ENCODE measurements at places on chromosomes 4 and X. TPM values are rescaled to one million over a fixed set of nuclear protein-coding genes. Genes with fewer than 3 reads are reported as not detected.

SOX3 gene
- total RNA-seq, result not detected

SH3RF1 gene
- not detected for total RNA-seq

CHIC1 gene
- 3.7 TPM for total RNA-seq

LARP1B gene
- 29.5 TPM for total RNA-seq

SASH3 gene
- not detected for total RNA-seq

RASGEF1B gene
- total RNA-seq, result not detected

GPR78 gene
- not detected for total RNA-seq

CPEB2 gene
- total RNA-seq, result not detected

UGT2A1 gene
- not detected for total RNA-seq

ETNPPL gene
- not detected for total RNA-seq

STPG2 gene
- 0.12 TPM for total RNA-seq

- DNase-seq, result no peak
These were observed 61.7 kb downstream of the PPARGC1A start for GRCh38 chr4:23828020-23828715.

GRCh38 chrX:57899064-57899463 lies 11.2 kb downstream of the ZXDA start:
- no peak for DNase-seq

DNA sequence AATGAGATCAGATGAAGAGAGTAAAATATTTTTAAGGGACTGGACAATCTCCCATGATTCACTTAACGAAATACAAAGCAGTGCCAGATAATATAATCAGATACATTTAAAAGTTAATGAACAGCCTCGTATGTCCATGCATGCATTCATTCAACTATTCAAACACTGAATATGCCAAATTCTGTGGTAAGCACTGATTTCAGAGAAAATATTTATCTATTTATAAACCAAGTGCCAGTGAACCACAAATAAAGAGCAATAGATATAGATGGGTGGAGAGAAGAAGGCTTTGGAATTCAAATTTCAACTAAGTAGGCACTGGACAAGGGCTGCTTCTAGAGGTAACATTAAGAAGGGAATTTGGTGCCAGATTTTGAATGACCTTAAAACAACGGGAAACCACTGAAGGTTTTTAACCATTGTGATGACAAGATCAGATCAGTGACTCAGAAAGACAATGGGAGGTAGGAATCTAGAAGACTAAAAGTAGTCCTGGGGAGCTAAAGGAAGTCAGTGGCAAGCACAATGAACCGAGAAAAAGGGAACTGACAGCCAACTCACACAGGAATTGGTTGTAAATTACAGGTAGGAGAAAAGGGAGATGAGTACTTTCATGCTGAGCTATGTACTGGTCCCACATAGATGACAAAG lies 14.2 kb downstream of the ELOVL6 start:
- DNase-seq, result no peak

DNA sequence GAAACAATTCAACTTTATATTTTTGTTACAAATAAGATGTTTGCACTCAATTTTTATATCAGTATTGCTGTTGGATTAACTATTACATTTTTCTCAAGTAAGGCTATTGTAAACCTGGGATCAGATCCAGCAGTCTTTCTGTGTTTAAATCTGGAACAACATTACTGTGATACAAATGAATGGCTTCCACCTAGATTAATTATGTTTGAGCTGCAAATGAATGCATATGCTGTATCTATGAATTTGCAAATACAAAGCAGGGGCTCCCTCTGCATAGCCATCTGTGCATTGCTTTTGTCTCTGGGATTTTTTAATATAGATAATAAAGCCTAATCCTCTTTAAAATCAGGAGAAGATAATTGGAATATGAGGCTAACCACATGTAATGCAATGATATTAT lies 69.8 kb upstream of the NEIL3 start:
- no peak for DNase-seq

GRCh38 chr4:114698231-114698630 lies 99.6 kb downstream of the UGT8 start:
- no peak for DNase-seq

DNA sequence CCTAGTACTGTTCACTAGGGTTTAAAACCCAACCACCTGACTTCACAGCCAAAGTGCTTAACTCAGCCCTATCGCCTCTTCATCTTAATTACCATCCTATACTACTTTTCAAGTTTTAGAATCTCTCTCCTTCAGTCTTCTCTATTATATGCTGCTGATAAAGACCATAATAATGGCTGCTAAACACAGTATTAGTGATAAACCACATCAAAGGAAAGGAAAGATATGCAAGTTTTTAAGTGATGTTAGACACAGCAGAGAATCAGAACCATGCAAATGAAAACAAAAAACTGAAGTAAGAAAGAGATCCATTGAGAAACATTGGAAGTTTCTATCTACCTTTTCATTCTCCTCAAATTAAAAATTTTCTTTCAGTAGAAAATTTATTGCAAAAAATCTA lies 100.8 kb downstream of the REELD1 start:
- no peak for DNase-seq

DNA sequence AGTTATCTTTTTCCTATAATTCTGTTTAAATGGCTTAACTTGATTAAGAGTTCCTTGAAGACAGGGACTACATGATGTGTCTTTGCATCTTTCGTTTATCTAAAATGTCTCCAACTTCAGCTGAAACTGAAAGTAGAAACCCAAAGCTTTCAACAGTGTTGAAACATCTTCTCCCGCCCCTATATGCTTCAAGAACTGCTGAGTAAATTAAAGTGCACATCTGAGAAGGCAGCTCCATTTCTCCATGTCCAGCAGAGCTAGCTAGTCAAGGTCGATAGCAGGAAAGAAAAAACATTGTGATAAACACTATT lies 185.7 kb upstream of the TBL1X start:
- DNase-seq, result no peak

DNA sequence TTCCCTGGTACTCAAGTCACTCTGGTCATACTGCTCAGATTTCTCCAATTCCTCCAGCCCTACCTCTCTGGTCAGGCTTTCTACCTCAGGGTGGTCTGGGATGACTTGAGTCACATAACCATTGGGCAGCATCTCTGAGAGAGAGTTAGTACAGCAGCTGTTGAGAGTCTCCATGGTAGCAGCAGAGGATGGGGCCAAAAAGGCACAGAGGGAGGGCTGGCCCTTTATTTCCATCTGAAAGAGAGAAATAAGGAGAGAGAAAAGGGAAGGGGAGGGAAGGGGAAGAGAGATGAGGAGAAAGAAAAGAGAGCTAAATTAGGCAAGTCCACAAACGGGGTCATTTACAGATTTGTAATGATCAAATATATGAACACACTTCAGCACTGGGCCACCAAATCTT lies 149.1 kb upstream of the ARHGEF9 start:
- DNase-seq, result no peak

DNA sequence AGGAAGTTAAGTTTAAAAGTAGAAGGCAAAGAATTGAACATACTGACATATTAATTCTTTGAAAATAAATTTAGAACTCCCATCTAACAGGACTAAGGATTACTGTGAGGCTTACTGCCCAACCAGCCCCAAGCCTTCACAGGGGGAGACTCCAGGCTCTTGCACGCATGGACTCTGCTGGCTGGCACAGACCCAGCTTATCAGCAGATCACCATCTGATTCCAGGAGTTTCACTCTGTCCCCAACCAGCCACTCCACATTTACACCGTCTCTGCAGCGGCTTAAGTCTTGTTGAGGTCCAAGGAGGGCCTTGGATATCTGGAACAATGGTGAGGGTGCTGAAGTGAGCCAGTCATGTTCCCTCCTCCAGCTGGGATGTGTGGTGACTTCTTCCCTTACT lies 16.4 kb upstream of the OTUD4 start:
- DNase-seq, result no peak

DNA sequence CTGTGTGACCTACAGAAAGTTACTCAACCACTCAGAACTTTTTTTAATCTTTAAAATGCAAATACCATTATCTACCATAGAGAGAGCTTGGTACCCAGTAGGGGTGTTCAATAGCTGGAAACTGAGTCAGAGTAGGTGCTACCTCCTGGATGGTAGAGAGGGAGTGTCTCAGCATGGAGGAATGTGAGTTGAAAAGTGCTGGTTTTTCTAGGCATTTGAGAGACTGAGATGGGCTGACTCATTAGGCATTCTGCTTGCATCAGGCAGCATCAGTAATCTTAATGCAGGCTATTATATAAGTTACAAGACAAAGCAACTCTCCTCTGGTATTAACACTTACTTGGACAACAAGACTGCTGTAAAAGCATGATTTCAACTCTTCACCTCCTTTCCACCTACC lies 70.9 kb upstream of the ARHGEF9 start:
- DNase-seq, result no peak

DNA sequence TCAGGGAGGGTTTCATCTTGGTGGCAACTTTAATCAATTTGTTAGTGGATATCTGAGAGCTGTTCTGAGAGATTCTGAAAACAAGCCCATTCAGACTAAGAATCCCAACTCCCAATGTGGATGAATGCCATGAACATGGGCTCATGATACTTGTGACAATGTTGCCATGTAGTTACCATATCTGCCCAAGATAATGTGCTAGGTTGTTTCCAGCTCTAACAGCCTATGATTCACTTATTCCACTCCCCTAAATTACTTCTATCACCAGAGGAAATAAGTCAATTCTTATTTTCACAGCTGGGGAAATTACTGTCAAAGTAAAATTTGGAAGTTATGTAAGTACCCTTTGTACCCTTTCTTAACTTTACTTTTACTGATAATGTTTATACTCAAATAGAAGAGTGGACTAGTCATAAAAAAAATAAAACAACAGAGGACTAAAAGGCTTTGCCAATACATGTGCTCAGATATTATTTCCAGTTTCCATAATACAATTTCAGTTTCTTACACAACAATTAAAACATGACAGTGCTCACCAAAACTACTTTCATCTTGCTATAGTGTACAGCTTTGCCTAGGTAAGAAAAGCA lies 1101.7 kb upstream of the INTU start:
- no peak for DNase-seq

DNA sequence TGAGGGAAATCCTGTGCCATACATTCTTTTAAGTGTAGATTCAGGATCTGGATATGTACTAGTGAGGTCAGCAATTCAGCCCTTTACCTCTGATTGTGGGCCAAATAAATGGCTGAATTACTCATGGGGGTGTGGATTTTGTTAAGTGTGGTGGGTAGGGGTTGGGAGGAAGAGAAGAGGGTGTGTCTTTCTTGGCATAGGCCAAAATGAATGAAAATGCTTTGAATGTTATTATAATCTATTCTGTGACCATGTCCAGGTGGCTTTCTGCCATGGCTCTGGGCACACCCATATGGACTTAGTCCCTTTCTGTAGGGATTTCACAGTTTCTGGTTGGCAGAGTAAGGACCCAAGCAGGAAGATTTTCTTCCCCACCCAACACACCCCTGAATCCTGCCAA lies 244.3 kb downstream of the CBR4 start:
- DNase-seq, result no peak

DNA sequence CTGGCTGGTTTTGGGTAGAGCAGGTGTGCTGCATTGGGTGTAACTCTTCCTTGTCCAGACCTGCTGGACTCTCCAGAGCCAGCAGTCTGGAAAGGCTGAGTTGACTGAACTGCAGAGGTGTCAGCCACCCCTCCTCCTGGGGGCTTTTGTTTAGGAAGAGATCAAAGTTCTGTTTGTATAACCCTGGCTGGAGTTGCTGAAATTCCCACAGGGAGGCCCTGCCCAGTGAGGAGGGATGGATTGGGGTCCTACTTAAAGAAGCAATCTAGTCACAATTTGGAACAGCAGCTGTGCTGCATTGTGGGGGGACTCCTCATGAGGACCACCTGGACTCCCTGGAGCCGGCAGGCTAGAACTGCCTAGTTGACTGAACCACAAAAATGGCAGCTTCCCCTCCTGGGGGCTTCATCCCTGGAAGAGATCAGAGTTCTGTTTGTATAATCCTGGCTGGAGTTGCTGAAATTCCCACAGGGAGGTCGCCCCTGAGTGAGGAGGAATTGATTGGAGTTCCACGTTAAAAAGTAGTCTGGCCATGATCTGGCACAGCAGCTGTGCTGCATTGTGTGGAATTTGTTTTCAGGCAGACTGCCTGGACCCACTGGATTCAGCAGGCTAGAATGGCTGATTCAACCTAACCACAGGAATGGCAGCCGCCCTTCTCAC lies 264.9 kb upstream of the ZC4H2 start:
- DNase-seq, result no peak

DNA sequence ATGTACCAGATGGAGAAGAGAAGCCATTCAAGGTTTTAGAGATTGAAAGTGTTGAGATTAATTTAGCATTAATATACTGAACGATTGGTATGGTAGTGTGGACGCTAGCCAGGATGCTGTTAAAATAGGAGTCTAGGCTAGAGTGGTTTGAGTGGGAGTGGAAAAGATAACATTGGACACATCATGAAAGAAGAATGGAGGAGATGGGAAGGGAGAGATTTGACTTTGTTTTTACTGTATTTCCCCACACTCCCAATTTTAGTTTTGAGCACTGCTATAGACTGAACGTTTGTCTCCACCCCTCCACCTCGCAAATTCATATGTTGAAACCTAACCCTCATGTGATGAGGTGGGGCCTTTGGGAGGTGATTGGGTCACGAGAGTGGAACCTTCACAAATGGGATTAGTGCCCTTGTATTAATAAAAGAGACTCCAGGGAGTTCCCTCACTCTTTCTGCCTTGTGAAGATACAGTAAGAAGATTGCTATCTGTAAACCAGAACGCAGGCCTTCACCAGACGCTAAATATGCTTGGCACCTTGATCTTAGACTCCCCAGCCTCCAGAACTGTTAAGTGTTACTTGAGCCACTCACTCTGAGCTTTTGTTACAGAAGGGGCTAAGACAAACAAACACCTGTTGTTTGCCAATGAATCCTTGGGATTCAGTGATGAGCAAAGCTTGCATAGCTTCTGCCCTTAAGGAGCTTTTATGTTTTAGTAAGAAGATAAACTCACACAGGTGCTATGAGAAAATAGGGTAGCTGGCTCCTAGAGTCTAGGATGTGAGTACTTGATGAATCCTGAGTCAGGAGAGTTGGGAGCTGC lies 25.8 kb downstream of the USP9X start:
- DNase-seq, result no peak

All from G401 (cell line).